ENCODE measurements at places on chromosomes 7 and 10. TPM values are rescaled to one million over a fixed set of nuclear protein-coding genes. Genes with fewer than 3 reads are reported as not detected.

GRCh38 chr7:30911561-30911969 lies at the start of gene AQP1:
Gene AQP1 (plus strand): TSS chr7:30911853. CDS start chr7:30911910, 57 bp downstream.
- DNase-seq: peak; percentile 87

DNA sequence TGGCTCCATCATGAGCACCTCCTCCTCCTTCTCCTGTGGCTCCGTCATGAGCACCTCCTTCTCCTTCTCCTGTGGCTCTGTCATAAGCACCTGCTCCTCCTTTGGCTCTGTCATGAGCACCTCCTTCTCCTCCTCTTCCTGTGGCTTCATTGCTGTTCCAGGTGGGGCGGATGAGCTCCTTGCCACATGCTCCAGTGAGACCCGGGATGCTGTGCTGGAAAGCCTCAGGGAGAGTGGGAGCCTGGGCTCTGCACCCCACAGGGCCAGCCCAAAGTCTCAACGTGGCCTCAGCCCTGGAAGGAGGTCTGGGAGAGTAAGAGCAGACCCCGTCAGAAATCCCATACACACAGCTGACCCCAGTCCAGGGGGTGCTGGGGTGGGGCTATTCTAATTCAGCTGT lies 380.7 kb downstream of the TCERG1L start:
- DNase-seq: no peak

- peak; percentile 21 for DNase-seq
Observed at GRCh38 chr10:28939281-28940157, 262.2 kb downstream of the BAMBI start.

- no peak for DNase-seq
Observed at GRCh38 chr7:47432671-47433563, 149.0 kb downstream of the TNS3 start.

DNA sequence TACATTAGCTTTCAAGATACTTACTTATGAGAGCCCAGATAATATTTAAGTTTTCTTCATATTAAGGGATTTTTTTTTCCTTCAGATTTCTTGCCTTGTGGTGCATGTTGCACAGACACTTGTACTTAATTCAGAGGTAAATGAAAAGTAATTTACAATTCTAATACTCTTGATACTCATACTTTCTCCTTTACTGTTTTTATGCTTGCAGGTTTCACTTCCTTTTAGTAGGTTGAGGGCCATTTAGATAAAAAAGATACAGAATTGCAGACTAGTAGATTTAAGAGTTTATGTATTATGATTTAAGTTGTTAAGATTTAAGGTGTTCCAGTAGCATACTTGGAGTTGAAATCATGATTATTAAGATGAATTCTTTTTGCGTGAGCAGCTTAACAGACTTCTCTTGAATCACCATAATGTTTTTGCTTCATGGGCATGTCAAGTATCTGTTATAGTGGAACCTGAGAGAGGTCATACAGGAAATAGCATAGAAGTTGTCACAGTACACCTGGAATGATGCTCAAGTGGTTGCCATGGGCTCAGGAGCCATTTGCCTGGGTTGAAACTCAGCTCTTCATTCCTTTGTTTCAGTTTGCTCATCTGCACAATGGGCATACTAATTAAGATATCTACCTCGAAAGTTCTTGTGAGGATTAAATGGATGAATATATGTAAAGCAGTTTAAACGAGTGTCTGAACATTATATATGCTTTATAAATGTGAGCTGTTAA lies 174.8 kb upstream of the PRPS1L1 start:
- DNase-seq: no peak

DNA sequence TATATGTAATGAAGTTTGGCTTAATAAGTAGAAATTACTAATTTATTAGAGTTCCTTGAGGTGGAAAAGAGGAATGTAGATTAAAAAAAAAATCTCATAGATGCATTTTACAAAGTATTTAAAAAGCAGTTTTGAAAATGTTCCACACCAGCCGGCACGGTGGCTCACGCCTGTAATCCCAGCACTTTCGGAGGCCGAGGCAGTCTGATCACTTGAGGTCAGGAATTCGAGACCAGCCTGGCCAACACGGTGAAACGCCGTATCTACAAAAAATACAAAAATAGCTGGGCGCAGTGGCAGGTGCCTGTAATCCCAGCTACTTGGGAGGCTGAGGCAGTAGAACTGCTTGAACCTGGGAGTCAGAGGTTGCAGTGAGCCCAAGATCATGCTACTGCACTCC lies 3.2 kb upstream of the CHRM2 start:
- no peak for DNase-seq

GRCh38 chr10:4653160-4653559 lies 172.8 kb upstream of the AKR1E2 start:
- no peak for DNase-seq

- DNase-seq: peak; percentile 39
Observed at GRCh38 chr10:63106111-63106755, 26.9 kb upstream of the NRBF2 start.

DNA sequence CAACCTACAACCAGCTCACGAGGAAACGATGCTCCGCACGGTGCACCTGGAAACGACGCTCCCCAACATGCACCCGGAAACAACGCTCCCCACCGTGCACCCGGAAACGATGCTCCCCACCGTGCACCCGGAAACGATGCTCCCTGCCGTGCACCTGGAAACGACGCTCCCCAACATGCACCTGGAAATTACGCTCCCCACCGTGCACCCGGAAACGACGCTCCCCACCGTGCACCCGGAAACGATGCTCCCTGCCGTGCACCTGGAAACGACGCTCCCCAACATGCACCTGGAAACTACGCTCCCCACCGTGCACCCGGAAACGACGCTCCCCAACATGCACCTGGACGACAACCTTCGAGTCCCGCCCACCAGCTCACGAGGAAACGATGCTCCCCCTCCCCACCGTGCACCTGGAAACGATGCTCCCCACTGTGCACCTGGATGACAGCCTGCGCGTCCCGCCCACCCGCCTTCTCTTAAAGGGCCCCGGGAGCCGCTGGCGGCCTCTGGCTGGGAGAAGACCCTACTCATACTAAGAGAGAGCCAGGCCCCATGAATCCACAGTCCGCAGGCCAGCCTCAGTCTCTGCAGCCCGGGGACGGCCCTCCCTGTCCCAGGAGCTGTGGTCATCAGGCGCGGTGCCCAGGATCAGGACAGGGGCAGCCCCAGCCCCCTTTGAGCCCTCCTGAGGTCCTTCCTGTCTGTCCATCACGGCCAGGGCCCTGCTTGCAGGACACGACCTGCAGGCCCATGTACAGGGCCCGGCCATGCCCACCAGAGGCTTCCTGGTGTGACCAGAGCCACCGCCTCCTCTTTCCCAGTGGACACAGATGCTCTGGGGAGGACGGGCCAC lies 98.3 kb downstream of the PDGFA start:
- DNase-seq: no peak

GRCh38 chr7:157502701-157503111 lies 165.9 kb downstream of the DNAJB6 start:
- no peak for DNase-seq

GRCh38 chr7:787332-788240 lies 44.7 kb upstream of the SUN1 start:
- DNase-seq: no peak

- no peak for DNase-seq
Observed at GRCh38 chr7:5357951-5358350, 65.7 kb downstream of the TNRC18 start.

DNA sequence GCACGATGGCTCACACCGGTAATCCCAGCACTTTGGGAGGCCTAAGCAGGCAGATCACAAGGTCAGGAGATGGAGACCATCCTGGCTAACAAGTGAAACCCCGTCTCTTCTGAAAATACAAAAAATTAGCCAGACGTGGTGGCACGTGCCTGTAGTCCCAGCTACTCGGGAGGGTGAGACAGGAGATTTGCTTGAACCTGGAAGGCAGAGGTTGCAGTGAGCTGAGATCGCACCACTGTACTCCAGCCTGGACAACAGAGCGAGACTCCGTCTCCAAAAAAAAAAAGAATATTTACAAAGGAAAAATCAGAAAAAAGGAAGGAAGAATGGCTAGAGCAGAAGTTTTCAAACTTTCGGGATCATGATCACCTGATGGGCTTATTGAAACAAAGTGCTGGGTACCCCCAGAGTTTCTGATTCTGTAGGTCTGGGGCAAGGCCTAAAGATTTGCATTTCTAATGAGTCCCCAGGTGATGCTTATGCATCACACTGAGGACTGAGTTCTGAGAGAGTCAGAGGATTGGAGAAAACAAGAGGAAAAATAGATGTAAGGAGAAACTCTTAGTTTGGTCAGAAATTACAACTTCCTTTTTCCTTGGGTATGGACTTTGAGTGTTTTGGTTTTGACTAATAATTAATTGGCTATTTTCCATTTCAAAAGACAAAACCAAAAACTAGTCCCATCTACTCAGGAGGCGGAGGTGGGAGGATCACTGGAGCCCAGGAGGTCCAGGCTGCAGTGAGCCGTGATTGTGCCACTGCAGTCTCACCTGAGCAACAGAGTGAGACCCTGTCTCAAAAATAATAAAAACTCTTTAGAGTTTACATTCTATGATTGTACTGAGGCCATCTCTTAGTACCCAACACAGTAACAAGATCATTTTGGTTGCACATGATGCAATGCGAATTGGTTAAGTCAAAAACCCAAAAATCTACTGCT lies 14.4 kb downstream of the MARCHF5 start:
- DNase-seq: no peak

DNA sequence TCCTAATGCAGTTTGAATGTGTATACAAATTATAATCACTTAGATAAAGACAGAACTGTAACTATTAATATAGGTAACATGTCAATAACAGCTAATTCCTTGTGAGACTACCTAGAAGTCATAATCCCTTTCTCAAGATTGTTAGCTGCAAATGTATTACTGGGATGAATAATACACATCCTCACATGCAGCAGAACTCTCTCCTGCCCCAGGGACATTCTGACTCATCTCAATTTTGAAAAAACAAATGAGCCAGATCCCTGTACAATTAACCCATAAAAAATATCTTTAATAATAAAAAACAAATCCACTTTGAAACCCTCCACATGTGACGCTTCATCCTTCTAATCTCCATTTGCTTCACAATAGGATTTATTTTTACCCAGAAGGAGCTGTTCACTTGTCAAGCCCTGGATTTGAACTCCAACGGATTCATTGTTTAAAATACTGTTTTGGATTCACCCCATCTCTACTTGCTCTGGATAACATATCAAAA lies 428.4 kb upstream of the TEX47 start:
- no peak for DNase-seq

DNA sequence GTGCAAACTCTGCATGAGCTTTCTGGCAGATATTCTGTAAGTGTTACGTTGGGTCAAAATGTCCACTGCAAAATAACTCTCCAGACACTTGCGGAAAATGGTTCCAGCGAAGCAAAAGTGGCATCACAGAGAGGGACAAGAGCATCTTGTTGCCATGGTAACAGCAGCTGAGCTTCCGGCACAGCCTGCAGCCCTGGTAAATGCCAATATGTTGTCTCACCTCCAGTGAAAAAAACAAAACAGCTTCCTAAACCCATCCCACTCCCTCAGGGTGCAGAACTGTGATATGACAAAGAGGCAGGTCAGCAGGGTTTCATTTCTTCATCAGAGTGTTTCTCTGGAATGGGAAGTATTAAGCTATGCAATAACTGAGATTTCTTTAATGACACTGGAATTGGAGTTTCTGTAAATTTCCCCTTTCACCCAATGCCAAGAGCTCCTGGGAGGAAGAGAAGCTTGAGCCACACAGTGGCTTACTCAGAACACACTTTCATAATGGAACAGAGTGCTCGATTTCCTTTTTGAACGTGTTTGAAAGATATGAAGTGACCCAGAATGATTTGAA lies 65.6 kb downstream of the FOXI2 start:
- no peak for DNase-seq

DNA sequence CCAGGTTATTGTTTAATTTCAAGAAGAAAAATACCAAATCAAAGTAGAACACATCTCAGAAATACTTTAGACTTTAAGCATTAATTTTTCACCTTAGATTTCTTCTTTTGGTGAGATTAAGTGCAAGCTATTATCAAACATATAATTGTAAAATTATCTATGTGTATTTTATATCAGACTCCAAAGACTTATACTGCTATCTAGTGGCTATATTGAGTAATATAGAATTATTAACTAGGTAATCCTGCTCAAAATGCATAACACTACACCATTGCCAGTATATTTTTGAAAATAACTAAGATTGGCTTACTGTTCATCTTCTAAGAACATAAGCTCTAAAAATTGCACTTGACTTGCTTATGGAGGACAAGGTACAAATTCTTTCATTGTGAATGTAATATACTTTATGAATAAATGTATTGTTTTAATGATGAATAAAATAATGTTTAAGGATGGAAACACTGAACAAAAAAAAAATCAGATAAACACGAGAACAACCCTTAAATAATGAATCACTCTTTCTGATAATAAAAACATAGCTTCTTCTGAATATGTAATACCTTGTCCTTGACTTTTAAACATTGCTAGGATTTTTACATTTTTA lies 86.7 kb upstream of the GNAI1 start:
- DNase-seq: no peak

DNA sequence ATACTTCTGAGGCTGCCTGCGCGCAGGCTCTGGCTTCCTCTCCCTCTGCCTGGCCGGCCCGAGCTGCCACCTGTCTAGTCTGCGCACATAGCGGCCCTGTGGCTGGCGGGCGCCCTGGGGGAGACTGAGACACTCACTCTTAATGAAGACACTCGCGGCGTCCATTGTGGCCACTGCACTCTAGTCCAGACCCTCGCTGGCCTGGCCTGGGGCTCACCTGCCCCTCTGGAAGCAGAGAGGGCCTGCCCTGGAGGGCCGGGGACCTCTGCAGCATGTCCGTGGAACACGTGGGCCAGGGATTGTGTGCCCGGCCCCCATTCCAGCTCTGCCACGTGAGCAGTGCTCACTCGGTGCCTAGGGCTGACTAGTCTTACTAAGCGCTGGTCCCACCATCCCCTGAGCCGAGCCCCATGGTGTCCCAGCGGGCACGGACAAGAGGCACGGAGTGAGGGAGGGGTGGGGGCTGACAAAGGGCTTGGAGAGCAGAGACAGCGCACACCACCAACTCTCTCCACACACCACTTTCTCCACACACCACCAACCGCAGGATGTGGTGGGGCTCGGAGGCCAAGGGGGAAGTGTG lies 149.3 kb downstream of the ELFN1 start:
- no peak for DNase-seq

DNA sequence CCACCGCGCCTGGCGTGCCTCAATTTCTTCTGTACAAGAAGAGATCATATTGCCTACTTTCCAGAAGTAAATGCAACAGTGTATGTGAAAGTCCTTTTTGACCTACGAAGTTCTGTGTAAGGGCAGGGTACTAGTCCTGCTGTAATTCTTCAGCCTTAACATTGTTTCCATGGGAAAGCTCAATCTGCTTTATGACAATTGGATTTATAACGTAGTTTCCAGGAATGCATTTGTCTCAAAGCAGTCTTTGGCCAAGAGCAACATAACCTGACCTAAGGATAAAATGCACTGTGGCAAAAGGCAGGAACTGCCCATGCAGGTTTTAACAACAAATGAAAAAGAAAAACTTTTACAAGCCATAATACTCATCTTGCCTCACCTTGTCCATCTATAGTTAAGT lies 108.1 kb upstream of the PODXL start:
- no peak for DNase-seq

- no peak for DNase-seq
Observed at GRCh38 chr10:110259317-110259716, 45.4 kb downstream of the SMNDC1 start.

- no peak for DNase-seq
Observed at GRCh38 chr7:95577137-95577536, 19.2 kb downstream of the PDK4 start.

NPY gene
- not detected for total RNA-seq

ACTL6B gene
- total RNA-seq: not detected

SH2B2 gene
- 4.2 TPM for total RNA-seq

FBXL13 gene
- total RNA-seq: 0.30 TPM

SUV39H2 gene
- 8.4 TPM for total RNA-seq

FAM237B gene
- total RNA-seq: not detected
